ENCODE measurements at places on chromosomes 2 and 18. TPM values are rescaled to one million over a fixed set of nuclear protein-coding genes. Genes with fewer than 3 reads are reported as not detected.
A peak's percentile ranks its signal among the peaks of the same experiment; 100 is the strongest.

DNA sequence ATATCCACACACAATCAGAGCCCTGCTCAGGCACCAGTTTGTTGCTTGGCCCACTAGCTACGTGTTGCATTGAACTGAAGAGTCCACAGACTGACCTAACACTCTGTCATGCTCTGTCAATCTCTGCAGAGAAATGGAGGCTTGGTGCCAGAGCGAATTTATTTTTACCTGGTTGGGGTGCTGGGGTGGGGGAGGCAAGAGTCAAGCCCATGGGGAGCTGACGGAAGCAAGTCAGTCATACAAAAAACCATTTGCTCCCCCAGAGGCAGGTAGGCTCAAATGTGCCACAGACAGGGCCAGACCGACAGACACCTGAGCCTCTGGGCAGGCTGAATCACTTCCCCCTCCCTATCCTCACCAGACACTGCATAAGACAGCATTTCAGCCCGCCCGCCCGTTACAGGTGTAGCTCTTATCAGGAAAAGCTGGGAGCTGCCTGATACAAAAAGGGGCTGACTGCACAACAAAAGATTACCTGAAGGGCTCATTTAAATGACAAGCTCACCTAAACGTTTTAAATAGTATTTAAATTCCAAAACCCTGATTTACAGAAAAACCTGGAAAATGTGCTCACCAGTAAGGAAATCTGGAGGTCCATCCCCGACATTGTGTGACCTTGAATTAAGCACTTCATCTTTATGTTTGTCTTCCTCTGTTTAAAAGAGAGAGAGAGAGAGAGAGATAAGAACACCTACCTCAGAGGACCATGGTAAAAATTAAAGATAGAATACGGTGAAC is 2.1 kb upstream of the PCBP1 start:
- peak; percentile 91 for DNase-seq

Gene CDCA7
- polyA plus RNA-seq, result 75.9 TPM

GRCh38 chr18:55856229-55856628 is 268.2 kb upstream of the TCF4 start:
- no peak for DNase-seq

DNA sequence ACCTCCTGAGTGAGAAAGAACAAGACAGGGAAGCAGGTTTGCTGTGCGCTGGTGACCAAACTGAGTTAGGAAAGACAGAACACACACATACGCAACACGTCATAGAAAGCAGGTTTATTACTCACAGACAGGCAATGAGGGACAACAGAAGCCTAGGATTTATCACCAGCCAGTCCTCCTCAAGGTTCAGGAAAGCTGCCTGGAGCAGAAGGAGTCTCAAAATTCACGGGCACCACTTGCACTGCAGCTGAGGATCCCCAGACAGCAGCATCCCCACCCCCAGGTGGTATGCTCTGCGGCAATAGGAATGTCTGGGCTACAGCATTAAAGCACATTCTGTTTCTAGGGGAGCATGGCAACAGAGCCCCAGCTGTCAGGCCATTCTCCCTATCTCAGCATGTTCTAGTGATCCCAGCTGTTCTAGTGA is 284.4 kb upstream of the RGPD4 start:
- no peak for DNase-seq

Gene DPYSL5
- 7.1 TPM for polyA plus RNA-seq

DNA sequence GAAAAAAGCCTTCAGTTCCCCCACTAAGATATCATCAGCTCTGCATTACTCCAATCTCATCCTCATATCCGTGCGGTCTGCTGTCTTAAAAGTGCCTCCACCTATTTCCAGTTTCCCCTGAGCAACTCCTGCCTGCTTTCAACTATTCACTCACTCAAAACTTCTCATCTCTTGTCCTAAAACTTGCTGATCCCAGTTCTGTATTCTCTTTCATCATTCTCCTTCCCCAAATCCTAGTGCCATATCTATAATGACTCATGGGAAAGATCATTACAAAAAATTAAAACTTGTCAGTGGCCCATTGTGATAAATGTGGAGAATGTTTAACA is 20.0 kb downstream of the ACVR1 start:
- no peak for DNase-seq

GRCh38 chr18:74040459-74041332 is 106.9 kb downstream of the FBXO15 start:
- peak; percentile 49 for DNase-seq

- no peak for DNase-seq
Measured at GRCh38 chr18:1304392-1304992, 399.8 kb downstream of the ADCYAP1 start.

DNA sequence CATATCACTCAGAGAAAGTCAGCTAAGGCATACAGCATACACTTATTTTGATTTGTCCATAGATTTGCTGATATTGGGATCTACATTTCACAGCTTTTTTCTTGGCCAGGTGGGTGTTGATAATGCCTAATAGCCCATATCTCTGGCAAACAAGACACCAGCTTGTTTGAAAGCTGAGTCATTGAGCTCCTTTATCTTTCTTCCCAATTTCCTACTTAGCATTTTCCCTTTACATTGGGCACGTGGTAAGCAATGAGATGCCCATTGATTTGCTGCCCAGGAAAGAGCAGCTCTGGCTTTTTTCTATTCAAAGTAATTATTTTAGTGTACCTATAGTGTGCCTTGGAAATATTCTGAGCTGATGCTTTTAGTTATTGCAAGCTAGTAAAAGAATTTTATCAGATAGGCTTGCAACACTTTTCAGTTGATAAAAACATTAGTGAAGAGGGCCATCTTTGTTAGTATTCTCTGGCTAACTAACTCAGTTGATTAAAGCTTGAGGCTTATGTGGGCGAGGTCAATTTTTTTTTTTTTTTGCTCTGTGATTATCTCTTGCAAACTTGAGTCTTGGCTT is 79.6 kb downstream of the OSBPL6 start:
- DNase-seq, result peak; percentile 33

Gene DYNAP
- polyA plus RNA-seq, result 0.37 TPM

GRCh38 chr2:119596638-119597037 is 52.4 kb downstream of the CFAP221 start:
- no peak for DNase-seq

Gene GAREM1
- 11.8 TPM for polyA plus RNA-seq

GRCh38 chr18:49560624-49561288 is 1.1 kb upstream of the LIPG start:
- DNase-seq, result peak; percentile 79

DNA sequence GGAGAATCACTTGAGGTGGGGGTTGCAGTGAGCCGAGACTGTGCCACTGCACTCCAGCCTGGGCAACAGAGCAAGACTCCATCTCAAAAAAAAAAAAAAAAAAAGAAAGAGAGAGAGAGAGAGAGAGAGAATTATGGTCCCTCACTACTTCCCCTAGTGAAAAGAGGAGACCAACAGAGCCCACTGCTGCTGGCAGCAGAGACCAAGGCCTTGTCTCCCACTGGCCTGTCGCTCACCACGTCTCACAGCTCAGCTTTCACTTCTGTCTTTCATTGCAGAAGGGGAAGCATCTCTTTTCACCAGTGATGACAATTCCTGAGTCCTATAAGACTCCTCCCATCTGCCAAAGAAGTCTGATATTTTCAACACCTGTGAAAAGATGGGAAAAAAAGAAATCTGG is 81.3 kb downstream of the CLHC1 start:
- no peak for DNase-seq

Gene PARD6G
- 7.4 TPM for polyA plus RNA-seq

- DNase-seq, result peak; percentile 59
Measured at GRCh38 chr2:240435457-240435947, at the start of gene GPC1. GPC1 (plus strand) TSS chr2:240435663; CDS start chr2:240435919, 256 bp downstream.

- DNase-seq, result peak; percentile 30
Measured at GRCh38 chr18:21489119-21489750, 111.3 kb downstream of the ESCO1 start.

DNA sequence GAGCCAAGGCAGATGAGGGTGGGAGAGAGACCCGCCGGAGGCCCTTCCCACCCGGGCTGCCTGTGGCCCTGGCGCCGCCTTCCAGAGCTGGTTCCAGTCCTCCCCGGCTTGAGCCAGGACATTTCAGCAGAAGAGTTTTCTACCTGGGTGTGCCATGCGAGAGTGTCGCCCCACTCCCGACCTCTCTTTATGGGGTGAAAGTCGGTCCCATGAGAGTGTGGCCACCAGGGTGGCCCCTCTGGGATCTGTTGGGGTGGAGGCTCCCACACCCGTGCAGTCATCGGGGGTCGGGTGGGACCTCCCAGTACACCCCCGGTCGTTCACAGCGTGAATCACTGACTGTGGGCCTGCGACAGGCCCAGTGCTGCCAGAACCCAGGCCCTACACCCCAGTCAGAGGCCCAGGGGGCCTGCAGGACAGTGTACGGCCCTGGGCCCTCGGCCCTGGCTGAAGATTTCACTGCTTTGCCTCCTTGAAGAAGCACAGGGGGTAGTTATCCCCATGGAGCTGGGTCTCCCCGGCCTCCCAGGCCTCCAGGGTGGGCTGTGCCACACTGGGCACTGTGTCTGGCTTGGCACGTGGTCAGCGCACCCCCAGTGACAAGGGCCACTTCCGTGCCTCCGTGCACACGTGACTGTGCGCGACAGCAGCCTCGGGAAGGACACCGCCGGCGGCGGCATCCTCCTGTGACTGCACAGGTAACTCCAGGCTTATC is 5.9 kb downstream of the NFATC1 start:
- DNase-seq, result no peak

DNA sequence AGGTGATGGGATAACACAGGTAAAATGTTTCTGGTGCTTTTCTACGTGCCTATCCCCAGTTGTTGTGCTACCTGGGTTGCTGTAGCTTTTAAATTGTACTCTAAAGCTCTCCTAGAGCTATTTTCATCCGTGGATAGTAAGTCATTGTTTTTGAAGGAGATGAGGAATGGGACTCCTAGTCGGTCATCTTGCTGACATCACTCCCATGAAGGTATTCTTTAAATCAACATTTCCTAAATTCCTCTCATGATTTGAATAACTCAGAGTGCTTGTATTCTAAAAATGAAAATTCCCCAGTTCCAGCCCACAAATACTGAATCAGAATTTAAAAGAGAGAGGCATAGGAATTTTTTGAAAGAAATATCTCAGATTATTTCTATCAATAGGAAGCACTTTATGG is 44.3 kb downstream of the CCDC148 start:
- DNase-seq, result no peak

DNA sequence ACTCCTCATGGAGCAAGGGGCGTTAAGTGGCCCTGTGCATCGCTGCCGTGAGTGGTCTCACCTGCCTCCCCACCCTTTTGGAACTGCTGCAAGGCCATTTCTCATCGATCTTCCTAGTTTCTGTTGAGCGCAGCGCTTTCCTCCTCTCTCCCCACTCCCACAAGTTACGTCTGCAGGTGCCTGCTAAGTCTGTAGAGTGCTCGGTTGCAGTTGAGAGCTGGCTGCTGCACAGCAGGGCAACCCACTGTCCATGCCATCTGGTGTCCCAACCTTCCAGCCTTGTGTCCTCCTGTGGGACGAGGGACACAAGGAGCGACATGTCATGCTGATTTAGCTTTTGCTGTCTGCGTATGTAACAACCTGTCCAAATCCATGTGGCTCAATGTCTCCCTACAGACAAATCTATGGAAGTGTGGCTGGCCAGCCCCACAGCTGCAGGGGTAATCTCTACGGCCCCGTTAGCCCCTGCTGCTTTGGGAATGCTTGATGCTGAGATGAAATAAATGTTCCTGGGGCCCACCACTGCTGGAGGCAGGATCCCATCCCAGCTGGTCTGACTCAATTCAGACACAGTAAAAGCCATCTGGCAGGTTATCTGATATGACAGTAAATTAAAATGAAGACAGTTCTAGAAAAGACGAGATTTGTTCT is 68.1 kb upstream of the TCF7L1 start:
- DNase-seq, result no peak

GRCh38 chr2:235541016-235541415 is 47.2 kb downstream of the AGAP1 start:
- DNase-seq, result peak; percentile 59

DNA sequence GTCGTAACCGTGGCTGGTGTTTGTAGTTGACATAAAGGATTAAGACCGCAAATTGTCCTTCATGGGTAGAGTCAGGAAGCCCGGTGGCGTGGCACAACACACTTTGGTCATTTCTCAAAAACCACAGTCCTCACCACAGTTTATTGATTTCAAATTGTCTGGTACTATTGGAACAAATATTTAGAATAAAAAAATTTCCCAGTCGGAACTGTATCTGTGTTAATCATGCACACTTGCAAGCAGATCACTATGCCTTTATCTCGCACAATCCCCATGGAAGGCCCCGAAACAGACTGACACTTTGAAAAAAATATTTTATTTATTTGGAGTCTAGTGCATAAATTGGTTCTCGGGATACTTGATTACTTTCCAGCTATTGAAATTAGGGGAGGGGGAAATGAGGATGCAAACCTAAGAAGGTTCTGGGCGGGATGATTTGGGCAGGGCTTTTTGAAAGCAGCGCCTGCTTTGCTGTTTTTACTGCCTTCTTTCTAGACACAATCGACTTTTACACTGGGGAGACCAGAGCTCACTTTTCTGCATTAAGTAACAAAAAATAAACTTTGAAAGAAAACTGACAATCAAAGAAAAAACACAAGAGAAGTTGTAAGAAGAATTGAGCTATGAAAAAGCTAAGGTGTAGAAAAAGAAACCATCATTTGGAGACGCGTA is 15.4 kb upstream of the HOXD1 start:
- no peak for DNase-seq

Data from large intestine (tissue), 12 donors.